Stimulated activated CD4-positive, alpha-beta T cell treated with anti-CD3 and anti-CD28 coated beads, Interleukin-1b, Interleukin-23, amount 100 ng/mL, for 48 hours (primary cell): ENCODE measurements at places on chromosomes 5 and 9.

DNA sequence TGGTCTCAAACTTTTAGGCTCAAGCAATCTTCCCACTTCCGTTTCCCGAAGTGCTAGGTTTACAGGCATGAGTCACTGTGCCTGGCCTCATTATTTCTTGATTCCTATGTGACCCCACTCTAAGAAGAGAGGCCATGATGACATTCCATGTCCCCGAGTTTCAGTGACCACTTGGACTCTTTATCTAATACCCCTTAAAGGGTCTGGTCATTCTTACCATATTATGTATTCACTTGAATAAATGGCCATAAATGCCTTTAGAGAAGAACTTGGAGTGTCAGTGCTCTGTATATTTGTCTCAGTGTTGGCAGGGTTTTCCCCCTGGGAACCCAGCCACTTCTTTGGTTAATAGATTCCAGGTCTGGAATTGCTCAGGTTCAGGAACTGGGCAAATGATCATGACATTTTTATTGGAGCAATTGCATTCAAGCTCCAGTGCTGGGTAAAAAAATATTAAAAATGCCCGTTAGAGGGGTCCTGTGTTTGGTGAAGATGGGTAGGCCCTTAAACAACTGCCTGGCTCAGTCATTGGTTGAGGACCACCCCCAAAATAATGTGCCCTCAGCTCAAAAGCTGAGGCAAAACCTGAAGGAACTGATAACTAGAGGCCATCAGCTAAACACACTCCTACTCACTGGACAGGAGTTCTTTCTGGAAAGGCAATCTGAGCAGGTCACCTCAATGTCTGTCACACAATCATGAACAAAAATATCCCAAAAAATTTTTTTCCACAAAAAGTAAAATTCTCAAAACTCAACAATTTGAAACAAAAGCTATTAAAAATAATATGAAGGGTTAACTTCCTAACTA is 186.6 kb upstream of the ZNF608 start:
- no peak for DNase-seq

GRCh38 chr9:70399141-70399540 is 15.3 kb downstream of the KLF9 start:
- no peak for DNase-seq

DNA sequence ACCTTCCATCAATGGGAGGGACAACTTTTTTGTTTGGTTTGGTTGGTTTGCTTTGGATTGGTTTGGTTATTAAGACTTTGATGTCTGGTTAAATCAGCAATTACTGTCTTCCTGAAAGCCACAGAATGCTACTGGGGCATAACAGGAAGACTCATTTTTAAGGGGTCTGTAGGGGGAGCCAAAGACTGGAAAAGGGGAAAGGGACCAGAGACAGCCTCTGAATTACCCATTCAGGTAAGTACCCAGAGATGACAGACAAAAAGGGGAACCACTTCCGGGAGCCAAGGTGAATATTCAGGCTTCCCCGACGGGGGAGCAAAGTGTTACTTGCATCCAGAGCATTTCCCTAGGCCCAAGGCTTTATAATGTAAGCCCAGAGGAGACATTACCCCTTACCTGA is 4.6 kb upstream of the FEM1C start:
- no peak for DNase-seq

DNA sequence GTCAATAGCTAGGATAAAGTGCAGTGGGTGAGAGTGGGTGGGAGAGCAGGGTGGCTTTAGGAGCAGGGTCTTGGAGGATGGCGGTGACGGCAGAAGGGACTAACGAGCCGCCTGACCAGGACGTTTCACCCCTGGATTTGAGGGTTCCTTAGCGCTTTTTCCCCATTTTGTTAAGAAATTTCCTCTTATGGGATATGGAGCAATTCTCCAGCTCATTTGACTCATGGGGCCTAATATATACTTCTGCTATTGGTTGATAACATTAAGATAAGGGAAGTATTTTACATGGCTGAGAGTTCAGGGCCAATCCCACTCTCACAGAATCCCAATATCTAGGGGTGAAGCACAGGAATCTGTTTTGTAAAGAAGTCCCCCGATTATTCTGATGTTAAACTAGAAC is 17.6 kb downstream of the CD180 start:
- no peak for DNase-seq

GRCh38 chr5:151434570-151435237 is 12.7 kb upstream of the SLC36A1 start:
- no peak for DNase-seq

GRCh38 chr9:72579190-72579589 is 57.8 kb downstream of the TMC1 start:
- DNase-seq, result no peak

DNA sequence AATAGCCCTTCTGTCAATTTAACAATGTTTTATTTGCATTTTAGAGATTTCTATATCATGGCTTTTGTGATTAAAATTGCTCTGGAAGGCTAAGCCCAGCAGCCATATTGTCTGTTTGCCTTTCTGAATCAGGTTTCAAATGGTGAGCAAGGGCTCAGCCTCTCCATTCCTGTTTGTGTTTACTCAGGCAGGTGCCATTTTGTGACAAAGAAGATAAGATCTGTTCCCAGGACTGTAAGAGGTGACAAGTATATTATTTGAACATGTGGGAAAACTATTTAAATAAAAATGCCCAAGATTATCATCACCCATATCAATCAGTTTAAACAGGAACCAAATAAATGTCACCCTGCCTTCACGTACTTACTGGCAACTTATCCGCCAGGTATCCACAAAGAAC is 641.3 kb upstream of the KLF4 start:
- DNase-seq, result no peak

DNA sequence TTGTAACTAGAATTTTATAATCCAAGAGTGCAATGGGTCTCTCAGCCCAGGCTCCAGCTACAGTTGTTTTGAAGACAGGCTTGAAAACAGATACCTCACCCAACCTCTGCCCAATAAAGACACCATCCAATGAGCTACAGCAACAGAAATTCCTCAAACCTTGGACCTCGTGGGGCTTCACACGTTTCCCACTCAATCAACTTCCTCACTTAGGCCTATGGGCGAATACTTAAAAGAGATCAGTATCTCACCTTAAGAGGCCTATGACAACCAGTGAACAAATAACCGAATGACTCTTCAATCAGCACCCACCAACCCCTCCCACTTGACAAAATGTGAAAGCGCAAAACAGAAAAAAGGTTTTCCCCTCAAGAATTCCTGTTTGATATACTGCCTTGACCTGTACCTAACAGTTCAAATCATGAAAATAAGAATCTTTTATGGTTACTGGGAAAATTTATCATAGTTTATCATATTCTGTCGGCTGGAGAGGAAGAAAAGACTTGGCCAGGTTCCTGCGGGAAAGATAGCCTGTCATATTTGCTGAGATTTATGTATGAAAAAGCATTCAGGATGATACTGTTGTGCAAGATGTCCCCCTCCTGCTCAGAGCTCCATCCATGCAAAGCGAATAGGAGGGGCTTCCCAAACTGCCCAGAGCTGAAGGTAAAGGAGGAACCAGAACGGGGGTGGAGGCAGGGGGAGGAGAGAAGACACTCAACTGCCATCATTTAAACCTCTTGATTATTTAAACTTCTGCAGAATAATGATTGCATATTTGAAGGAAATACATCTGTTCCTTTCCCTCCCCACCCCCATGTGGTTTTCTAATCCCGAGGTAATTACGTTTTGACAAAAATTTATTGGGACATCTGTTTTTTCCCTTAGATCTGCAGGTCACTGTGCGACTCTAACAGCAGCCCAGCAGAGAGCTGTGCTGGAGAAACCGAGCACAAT is 256.3 kb downstream of the NFIB start:
- no peak for DNase-seq

GRCh38 chr9:136619742-136620440 is 42.8 kb upstream of the EGFL7 start:
- no peak for DNase-seq

DNA sequence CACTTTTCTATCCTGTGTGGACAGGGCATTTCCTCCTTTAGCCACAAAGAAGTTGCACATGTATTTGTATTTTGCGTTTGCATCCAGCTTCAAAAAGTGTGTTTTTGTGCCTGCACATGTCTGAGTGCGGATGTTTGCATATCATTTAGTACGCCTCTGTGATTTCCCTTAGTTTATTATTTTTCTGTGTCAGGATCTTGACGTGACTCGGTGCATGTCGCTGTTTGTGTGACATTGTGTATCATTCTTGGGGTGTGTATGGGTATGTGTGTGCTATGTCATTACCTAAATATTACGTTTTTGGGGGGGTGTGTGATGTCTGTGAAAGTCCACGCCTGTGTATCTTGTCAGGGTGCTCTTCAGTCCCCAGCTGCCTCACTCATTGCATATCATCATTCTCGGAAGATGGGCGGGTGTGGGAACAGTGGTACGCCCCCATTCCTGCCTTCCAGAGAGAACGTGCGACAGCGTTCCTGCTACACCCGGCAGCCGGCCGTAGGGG is 416 bp upstream of the PAIP2 start:
- DNase-seq, result no peak

GRCh38 chr9:137084526-137084925 is 2.3 kb upstream of the MAN1B1 start:
- DNase-seq, result no peak

DNA sequence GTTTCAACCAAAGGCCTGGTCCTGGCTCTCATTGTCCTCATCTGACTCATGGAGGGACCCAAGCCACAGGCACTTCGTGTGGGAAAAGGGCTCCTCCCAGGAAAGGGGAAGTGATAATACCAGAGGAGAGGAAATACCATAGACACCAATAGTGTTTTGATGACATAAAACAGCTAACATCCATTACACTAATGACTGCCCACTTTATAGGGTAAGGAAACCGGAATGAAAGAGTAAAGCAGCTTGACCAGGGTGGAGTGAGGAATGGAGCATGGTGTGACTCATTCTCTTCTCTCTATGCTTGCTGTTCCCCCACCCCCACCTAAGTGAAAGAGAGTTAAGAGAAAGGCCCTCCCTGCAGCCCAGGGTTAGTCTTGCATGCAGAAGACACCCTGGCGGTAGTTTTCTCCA is 67.4 kb upstream of the HRH2 start:
- no peak for DNase-seq

GRCh38 chr5:56812110-56812509 is 3.2 kb upstream of the MAP3K1 start:
- no peak for DNase-seq

- no peak for DNase-seq
Observed at GRCh38 chr5:168292786-168293696, 1.6 kb downstream of the WWC1 start.

- DNase-seq, result no peak
Observed at GRCh38 chr5:40547994-40548575, 131.6 kb upstream of the PTGER4 start.

DNA sequence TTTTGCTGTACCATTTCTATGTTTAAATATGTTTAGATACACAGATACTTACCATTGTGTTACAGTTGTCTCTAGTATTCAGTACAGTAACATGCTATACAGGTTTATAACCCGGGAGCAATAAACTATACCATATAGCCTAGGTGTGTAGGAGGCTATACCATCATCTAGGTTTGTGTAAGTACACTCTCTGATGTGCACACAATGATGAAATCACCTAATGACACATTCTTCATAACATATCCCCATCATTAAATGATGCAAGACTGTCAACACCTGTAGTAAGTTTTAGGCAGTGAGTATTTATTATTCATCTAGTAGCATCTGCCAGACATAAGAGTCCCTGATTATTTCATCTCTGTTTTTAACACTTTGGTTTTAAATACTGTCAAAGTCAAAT is 7.3 kb upstream of the DHFR start:
- no peak for DNase-seq

DNA sequence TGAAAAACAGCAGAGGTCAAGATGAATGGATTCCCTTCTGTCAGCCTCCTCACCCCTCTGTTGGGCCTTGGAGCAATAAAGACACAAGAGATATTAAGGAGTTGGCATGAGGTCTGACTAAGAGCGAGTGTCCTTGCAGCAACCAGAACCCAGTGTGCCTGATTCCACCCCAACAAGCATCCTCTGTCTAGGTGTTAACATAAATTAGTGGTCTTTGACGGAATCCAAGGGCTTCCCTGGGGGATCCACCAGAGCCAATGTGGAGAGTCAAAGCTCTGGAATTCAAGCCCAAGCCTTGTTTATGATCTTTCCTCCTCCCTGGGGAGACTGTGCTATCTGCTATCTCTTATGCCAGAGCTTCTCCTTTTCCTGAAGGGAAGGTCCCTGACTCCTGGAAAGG is 128.1 kb upstream of the SMIM23 start:
- DNase-seq, result no peak

GRCh38 chr5:172897481-172898217 is 61.6 kb upstream of the RPL26L1 start:
- DNase-seq, result no peak

GRCh38 chr5:123705741-123706140 is 193.8 kb downstream of the CSNK1G3 start:
- no peak for DNase-seq
